ENCODE measurements at places on chromosomes 13 and 19.

DNA sequence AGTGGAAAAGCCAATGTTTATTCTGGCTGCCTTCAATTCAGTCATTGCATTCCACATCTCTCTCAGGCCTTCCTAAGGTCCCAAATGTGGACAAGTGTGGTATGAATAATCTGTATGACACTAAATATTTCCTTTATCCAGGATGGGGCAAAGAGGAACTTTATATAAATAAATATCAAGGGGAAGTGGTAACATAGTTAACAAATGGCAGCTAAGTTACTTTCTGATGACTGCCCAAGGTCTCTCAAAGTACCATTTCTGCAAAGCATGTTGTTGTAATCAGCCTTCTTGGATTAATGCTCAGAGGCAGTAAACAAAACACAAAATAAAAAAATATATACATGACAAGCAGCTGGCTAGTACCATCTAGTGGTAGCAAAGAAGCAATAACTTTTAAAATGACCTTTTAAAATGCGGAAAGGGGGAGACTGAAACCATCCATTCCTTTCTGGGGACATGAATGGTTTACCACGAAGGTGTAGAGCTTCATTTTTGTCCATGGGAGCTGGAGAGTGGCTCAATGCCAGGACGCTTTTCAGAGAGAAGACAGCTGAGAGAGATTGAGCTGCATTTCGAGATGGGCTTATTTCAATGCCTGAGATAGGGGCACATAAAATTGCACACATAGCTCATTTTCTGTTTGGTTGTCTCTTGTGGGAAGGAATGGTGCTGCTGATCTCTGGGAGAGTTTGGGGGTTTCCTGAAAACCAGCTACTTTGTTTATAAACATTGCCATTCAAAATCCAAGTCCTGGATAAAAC lies 259.2 kb downstream of the RFC3 start:
- no peak overlapping the region for H3K27ac ChIP-seq
- H3K27me3 ChIP-seq = no peaks in the 10 kb centered on the region
- H3K36me3 ChIP-seq = no peaks in the 10 kb centered on the region
- H3K4me1 ChIP-seq = no peaks in the 10 kb centered on the region
- no peak overlapping the region for H3K4me3 ChIP-seq
- ATAC-seq = no peak

DNA sequence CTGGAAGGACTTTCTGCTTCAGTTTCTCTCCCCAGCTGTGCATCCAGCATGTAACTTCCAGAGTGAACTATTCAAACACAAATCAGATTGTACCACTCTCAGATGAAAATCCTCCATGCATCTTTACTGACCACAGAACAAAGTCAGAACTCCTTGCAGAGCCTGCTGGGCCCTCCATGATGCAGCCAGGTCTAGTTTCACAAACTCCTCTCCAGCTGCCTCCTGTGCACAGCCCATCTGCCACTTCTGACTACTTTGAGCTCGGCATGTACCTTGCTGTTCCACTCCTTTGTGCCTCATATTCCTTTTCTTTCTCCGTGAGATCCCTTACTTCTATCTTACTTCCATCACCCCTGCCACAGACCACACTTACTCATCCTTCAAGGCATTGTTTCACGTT lies 31.4 kb downstream of the NALCN start:
- H3K27ac ChIP-seq = no peak overlapping the region
- H3K4me3 ChIP-seq = no peak overlapping the region
- peaks cover 16% of the 10 kb centered on the region for H3K27me3 ChIP-seq
- no peaks in the 10 kb centered on the region for H3K36me3 ChIP-seq

GRCh38 chr13:27659145-27659865 lies 37.6 kb downstream of the POLR1D start:
- H3K4me1 ChIP-seq = no peaks in the 10 kb centered on the region
- H3K27me3 ChIP-seq = no peaks in the 10 kb centered on the region
- ATAC-seq = no peak
- no peak overlapping the region for H3K4me3 ChIP-seq

DNA sequence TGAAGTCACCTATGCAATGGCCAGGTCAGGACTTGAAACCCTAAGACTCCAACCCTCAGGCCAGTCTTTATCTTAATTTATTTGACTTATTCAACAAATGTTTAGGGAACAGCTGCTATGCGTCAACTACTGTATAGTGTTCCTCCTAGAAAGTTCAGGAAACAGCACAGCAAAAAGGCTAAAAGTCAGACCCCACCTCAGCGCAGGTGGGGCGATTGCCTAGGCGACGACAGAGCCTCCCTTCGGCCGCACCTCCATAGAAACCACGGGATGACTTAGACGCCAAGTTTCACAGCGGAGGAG lies 502 bp downstream of the VRK3 start:
- H3K36me3 ChIP-seq = peaks cover 50% of the 10 kb centered on the region
- ATAC-seq = no peak
- peak overlapping the region; percentile 99 for H3K27ac ChIP-seq
- peak overlapping the region; percentile 91 for H3K4me3 ChIP-seq
- peaks cover 33% of the 10 kb centered on the region for H3K4me1 ChIP-seq

DNA sequence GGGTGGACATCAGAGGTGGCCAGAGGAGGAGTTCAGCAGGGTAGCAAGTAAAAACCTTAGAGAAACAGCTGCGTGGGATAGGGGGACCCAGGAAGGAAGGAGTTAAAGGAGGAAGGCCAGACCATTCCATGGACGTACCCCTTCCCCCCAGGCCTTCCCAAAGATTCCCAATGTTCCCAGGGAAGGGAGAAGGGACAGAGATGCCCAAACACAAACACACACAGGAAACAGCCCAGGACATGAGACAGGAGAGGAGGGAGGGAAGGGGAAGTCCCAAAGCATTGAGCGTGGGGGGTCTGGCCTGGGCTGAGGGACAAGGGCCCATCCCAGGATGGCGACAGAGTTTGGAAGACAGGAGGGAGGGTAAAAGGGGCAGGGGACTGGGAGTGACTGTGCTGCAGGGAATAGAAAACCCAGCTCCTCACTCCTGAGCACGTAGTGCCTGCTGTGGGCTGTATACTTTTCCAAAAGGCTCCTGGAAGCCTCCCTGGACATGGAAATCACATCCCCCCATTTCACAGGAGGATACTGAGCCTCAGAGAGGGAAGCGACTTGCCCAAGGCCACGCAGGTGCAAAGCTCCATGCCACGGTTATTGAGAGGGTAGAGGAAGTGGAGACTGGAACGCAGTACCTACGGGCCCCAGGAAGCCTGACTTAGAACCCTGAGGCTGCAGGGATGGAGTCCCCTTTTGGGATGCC lies 1.1 kb downstream of the SYDE1 start:
- H3K4me3 ChIP-seq = peak overlapping the region; percentile 47
- peaks cover 14% of the 10 kb centered on the region for H3K27me3 ChIP-seq
- ATAC-seq = no peak
- no peaks in the 10 kb centered on the region for H3K36me3 ChIP-seq
- H3K4me1 ChIP-seq = peaks cover 5% of the 10 kb centered on the region

DNA sequence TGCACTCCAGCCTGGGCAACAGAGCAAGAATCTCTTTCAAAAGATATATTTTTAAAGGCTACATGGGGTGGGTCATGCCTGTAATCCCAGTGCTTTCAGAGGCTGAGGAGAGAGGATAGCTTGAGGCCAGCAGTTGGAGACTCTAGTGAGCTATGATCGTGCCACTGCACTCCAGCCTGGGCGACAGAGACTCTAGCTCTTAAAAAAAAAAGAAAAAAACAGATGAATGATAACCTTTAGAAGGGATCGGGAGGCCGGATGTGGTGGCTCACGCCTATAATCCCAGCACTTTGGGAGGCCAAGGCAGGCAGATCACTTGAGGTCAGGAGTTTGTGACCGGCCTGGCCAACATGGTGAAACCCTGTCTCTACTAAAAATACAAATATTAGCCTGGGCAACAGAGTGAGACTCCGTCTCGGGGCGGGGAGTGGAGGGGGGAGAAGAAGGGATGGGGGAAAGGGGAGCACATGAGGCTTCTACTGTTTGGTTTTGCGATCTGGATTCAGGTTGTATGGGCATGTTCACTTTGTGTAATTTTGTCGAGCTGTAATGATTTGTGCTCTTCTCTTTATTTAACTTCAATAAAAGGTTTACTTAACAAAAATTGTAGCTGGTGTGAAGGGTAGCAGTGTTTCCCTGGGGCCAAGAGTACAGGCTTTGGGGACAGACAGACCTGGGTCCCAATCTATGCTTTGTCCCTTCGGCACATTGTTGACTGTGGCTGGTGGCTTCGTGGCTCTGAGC lies 1.1 kb upstream of the PSMC4 start:
- no peaks in the 10 kb centered on the region for H3K27me3 ChIP-seq
- H3K4me3 ChIP-seq = peak overlapping the region; percentile 97
- H3K36me3 ChIP-seq = peaks cover 60% of the 10 kb centered on the region
- peaks cover 27% of the 10 kb centered on the region for H3K4me1 ChIP-seq
- peak overlapping the region; percentile 99 for H3K27ac ChIP-seq
- ATAC-seq = no peak

DNA sequence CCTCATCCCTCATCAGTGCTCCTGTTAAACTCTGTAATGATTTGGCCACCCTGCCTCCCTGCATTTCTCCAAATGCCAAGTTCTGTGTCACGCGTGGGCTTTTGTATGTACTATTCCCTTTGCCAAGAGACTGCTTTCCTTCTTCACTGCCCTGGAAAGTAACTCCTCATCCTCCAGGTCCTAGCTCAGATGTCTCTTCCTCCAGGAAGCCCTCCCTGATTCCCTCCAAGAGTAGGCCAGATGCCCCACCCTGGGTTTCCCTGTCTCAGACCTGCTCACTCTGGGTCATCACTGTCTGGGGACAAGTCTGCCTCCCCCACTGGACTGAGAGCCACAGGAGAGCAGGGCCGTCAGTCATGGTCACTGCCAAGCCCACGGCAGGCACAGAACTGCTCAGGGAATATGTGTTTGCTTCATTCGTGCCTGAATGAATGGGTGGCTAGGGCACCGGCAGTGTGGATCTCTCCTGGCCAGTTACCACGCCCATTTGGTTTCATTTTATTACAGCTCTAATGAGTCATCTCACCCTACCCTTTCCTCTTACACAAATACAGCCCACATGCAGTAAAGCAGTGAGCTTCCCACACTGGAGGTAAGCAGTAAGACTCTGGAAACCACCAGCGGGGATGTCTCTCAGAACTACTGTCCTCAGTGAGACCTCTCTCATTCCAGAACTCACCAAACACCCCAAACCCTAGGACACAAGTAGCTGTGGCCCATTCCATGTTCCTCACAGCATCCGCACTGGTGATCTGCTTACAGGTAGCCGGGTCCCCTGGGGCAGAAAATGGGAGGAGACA lies 12.1 kb upstream of the GPR4 start:
- ATAC-seq = peak; percentile 93
- H3K27ac ChIP-seq = peak overlapping the region; percentile 98
- H3K4me3 ChIP-seq = peak overlapping the region; percentile 89
- no peaks in the 10 kb centered on the region for H3K27me3 ChIP-seq

GRCh38 chr19:2329501-2329916 lies 1.0 kb downstream of the SPPL2B start:
- H3K27me3 ChIP-seq = no peaks in the 10 kb centered on the region
- H3K27ac ChIP-seq = peak overlapping the region; percentile 97
- peaks cover 24% of the 10 kb centered on the region for H3K4me1 ChIP-seq
- no peak for ATAC-seq
- peak overlapping the region; percentile 97 for H3K4me3 ChIP-seq

DNA sequence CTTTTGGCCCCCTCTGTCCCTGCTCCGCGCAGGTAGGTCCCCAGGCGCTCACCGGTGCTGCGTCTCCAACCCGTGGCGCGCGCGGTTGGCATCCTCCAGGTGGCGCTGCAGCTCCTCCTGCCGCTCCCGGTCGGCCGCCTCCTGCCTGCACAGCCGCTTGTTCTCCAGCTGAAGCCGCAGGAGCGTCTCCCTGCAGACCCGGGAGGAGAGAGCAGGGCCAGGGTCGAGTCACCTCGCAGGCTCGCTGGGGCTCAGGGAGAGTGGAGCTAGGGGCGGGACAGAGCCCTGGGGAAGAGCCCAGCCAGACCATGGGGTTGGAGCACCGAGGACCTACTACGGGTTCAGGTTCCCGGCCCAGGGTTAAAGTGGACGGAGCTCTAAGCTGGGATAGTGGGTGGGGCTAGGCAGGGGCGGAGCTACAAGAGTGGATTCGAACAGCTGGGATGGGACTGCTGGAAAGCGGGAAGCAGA lies 9.3 kb downstream of the HOOK2 start:
- H3K27ac ChIP-seq = no peak overlapping the region
- H3K4me1 ChIP-seq = peaks cover 5% of the 10 kb centered on the region
- peak overlapping the region; percentile 48 for H3K4me3 ChIP-seq
- peak; percentile 85 for ATAC-seq
- H3K27me3 ChIP-seq = no peaks in the 10 kb centered on the region

DNA sequence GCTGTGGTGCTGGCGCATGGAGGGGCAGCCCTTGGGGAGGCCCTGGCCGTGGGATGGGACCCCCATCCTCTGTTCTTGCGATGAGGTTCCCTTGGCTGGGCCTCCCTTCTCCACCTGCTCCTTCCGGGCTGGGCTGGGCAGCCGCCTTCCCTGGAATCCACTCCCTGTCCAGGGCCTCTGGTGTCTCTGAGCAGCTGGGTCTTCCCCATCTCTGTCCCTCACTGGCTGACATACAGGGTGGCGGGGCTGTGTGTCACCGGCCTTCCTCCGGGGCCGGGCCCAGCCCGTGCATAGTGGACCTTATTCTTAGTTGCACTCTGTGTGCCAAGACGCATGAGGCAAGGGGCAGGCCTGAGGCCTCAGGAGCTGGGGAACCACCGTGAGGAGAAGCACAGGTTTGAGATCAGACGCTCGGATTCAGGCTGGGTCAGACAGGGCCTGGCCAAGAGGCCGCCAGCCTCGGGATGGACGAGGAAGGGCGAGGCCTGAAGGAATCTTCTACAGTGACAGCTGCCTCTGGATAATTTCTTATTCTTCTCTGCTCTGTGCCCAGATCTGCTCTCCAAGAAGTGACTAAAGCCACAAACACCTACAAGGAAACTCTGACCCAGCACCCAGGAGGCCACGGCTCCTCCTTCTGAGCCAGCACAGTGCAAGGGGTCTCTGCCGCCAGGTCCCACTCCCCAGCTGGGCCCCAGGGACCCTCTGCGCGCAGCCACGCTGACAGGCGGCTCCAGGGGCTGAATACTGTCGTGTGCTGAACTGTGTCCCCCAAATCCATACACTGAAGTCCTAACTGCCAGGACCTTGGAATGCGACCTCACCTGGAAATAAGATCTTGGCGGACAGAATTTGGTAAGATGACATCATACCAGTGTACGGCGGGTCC lies 11.0 kb downstream of the SGTA start:
- no peak overlapping the region for H3K27ac ChIP-seq
- peaks cover 21% of the 10 kb centered on the region for H3K36me3 ChIP-seq
- no peak for ATAC-seq

DNA sequence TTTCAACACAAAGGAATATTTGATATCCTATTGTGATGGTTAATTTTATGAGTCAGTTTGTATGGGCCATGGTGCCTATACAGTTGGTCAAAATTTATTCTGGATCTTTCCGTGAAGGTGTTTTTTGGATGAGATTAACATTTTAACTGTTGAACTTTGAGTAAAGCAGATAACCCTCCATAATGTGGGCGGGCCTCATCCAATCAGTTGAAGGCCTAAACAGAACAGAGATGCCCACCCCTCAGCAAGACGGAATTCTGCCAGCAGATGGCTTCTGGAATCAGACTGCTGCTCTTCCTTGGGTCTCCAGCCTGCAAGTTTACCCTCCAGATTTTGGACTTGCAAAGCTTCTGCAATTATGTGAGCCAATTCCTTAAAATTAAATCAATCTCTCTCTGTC lies 16.0 kb downstream of the CSNK1A1L start:
- no peak overlapping the region for H3K27ac ChIP-seq
- H3K36me3 ChIP-seq = no peaks in the 10 kb centered on the region
- no peaks in the 10 kb centered on the region for H3K4me1 ChIP-seq
- peaks cover 14% of the 10 kb centered on the region for H3K27me3 ChIP-seq
- no peak overlapping the region for H3K4me3 ChIP-seq

Measured in activated T-helper 17 cell treated with anti-CD3 and anti-CD28 coated beads, Interleukin-2, amount 50 U/mL, for 72 hours (primary cell).